ENCODE measurements at places on chromosomes 7 and 10.

GRCh38 chr7:99002827-99003212 is 124.5 kb downstream of the TRRAP start:
- no peak for DNase-seq

DNA sequence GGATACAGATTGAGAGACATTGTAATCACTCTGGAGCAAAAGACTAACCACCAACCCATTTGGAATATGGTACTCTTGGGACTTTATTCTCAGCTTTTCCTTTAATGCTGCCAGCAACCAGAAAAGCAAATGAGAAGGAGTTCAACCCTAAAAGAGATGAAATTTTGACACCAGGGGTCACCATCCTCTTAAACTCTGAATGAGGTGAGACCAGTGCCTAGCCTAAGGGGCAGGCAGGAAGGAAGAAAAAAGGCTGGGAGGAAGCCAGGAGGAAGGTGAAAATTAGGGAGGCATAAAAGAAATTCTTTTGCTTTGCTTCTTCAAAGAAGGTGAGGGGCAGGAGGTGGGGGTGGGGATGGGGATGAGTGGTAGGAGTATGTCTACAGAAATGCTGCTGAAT is 135.8 kb downstream of the JAZF1 start:
- no peak for DNase-seq

DNA sequence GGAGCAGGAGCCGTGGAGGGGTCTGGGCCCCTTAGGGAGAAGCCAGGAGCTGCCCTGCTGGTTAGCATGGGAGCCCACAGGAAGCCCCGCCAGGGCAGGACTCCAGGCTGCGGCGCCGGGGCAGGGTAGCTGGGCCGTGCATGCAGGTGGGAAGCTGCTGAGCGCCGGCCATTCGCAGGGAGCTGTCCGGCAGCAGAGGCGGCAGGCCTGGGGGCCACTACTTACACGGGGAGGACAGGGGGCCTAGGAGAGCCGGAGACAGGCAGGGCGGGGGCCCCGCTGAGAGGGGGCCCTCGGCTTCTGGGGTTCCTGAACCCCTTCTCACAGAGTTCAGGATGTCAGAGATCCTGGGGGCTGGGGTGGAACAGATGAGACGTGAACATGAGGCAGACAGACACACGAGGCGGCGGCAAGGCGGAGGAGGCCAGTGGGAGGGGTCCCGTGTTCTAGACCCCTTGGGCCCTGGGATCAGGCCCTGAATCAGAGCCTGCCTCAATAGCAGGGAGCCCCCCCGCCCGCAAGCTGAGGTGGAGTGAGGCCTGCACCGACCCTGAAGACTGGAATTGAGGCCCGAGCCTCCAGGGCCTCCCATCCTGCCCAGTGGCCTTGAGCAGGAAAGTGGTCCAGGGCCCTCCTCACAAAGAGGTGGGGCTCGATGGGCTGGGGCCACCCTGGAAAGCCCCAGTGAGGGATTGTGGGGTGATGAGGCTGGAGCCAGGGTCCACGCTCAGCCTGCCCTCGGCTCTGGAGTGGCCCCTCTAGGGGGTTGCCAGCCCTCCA is 28.0 kb downstream of the YKT6 start:
- DNase-seq, result no peak

GRCh38 chr7:90677486-90678404 is 81.6 kb downstream of the CDK14 start:
- DNase-seq, result peak; percentile 23

GRCh38 chr10:64080071-64080470 is 558.9 kb downstream of the REEP3 start:
- DNase-seq, result no peak

- DNase-seq, result no peak
These were observed 151.2 kb downstream of the AOAH start for GRCh38 chr7:36573066-36573465.

- DNase-seq, result no peak
These were observed 116.0 kb downstream of the CNTNAP2 start for GRCh38 chr7:146232604-146233003.

DNA sequence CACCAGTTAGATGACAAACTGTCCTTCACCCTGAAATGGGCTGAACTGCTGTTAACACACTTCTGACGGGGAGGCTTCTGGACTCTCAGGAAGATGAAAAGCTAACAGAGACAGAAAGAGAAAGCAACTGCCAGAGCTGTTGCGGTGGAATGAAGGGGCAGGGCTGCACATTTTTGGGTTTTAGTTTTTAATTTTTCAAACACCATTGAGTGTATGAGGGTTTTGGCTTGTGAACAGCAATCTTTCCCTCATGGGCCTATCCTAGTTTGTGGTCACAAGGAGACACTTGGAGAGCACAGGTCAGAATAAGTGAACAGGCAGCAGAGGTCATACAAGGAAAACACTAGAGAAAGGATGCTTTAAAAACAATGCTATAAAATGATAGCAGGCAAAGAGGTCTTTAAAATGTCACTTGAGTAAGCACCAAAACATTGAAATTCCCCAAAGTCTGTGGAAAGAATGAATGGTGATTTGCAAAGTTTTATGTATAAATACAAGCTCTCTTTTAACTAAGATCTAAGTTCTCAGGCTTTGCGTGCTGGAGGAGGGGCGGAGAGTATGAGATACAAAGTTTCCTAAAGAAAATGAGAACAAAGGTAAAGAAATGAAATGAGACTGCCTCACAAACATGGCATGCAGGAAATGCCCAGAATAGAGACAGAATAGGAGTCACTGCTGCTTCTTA is 101.4 kb upstream of the GLI3 start:
- peak; percentile 86 for DNase-seq

DNA sequence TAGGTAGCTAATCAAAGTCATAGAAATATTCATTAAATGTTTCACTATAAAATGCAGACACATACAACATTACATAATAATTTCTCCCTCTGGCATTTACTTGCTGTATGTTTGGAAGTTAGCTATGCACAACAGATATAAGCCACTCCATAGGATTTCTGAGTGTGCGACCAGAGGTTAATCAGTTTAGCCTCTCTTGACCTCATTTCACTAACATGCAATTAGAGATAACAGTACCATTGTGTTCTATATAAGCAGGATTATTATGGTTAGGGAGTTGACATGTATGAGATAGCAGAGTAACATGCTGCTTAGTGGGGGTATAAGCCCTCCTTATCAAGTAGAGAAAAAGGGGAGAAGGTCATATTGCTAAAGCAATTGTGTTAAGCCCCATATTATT is 26.4 kb downstream of the GLUD1 start:
- DNase-seq, result no peak

DNA sequence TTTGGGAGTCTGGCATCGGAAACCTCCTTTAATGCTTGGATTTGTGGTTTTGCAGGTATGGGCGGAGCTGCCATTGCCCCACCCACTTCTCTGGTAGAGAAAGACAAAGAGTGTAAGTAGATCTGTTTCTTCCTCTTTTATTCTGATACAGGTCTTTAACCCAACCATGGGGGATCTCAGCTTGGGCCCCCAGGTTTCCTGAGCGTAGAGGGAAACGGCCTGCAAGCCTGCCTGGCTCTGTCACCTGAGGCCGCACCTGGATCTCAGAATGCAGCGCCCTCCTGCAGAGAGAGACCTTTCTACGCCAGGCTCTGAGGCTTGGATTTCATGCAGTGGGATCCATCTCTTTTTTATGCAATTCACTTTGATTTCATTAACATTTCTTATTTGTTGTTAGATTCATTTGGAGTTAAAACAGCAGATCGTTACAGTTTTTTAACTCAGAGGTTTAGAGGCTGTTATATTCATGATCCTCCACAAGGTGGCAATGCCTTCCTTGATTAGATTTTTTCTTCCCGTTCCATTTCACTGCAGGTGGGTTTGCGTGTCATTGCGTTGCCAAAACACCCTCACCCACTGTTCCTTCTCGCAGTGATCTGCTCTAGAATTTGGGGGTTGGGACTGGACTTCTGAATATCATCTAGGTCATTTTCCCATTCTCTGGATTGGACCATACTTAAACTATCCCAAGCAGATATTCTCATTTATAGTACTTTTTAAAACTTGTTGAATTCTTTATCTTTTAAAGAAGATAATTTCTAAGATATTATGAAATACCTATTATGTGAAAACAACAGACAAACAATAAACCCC is 20.0 kb downstream of the RBM17 start:
- peak; percentile 64 for DNase-seq

DNA sequence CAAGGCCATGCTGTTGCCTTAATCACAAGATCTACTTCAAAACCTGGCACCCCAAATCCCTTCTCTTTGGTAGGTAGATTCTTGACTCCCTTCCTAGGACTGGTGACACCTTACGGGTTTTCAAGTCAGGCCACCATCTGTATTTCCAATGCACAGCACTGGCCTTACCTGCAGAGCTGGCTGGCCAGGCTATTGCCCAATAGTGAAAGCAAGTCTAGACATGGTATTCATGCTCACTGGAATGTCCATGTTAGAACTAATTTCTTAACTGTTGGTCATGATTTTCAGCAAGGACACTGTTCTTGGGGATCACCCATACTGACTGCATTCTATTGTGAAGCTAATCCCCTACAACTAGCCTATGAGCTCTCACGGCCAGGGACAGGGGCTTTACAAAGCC is 313.1 kb upstream of the RNF32 start:
- no peak for DNase-seq

GRCh38 chr10:118735294-118735693 is 19.5 kb downstream of the CACUL1 start:
- no peak for DNase-seq

- DNase-seq, result no peak
These were observed 197.5 kb upstream of the SEMA3D start for GRCh38 chr7:85384392-85384791.

DNA sequence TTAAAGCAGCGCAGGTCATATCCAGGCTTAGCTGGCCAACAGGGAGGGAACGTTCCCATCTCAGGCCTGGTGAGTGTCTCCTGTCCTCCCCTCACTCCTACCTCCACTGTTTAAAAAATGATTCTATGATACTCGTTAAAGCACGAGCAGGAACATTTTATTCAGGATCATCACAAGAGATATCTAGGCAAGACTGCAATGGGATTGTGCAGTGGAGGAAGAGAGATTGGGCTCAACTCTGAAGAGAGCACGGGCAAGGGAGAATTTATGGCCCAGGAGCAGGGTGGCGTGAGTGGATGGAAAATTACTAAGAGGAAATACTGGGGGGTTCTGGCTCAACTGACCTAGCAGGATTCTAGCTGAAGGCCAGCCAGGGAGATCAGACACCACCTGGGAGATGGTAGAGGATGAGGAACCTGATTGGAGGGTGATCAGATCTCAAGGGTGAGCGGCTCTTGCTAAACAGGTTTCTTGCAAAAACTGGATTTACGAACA is 9.0 kb upstream of the HSPB1 start:
- no peak for DNase-seq

- peak; percentile 55 for DNase-seq
These were observed 11.9 kb upstream of the OPALIN start for GRCh38 chr10:96370584-96371157.

DNA sequence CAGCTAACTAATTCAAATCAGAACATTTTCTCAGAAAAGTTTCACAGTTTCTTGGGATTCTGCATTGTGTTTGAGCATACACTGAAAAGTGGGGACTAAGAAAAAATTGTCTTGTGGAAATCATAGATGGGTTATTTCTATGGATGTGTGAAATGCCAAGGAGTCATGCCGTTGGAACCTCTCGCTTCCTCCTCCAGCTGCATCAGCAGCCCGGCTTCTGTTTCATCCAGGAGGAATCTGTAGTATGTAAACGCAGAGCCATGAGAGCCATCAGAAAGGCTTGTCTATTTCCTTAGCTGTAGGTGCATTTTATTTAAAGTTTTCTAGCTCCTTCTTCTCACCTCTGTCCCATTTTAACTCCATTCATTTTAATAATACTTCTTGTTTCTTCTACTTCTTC is 1144.1 kb downstream of the GATA3 start:
- peak; percentile 83 for DNase-seq

- DNase-seq, result peak; percentile 47
These were observed 93.3 kb downstream of the HYCC1 start for GRCh38 chr7:22920672-22921071.

GRCh38 chr7:158957921-158958491 is 101.6 kb downstream of the DYNC2I1 start:
- no peak for DNase-seq

DNA sequence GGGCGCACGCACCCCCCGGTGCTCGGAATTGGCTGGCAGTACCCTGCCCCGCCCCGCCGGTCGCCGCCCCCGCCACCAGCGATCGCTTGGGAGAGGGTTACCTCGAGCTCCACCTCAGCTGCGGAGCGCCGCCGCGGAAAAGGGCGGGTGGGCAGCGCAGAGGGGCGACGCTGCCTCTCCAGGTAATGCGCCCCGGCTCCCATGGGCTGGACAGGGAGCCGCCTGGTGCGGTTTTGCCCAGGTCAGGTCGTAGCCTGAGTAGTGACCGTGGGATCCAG is 1.3 kb downstream of the PFKFB3 start:
- DNase-seq, result peak; percentile 45

DNA sequence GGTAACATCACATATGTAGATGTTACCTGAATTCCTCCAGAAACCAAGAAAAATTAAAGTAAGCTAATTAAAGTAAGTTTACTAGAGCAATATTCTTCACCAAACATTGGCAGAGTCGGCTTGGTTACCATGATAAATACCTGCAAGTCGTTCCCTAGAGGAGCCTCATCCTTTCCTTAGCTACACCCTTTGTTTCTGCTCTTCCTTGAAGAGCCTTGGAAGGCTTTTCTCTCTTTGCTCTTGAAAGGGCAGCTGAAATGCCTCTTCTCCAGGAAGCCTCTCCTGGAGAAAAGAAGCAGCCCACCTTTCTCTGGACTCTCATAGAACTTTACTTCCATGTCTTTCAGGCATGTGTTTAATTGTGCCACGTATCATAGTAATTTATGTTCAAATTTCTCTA is 34.9 kb upstream of the CALD1 start:
- no peak for DNase-seq

DNA sequence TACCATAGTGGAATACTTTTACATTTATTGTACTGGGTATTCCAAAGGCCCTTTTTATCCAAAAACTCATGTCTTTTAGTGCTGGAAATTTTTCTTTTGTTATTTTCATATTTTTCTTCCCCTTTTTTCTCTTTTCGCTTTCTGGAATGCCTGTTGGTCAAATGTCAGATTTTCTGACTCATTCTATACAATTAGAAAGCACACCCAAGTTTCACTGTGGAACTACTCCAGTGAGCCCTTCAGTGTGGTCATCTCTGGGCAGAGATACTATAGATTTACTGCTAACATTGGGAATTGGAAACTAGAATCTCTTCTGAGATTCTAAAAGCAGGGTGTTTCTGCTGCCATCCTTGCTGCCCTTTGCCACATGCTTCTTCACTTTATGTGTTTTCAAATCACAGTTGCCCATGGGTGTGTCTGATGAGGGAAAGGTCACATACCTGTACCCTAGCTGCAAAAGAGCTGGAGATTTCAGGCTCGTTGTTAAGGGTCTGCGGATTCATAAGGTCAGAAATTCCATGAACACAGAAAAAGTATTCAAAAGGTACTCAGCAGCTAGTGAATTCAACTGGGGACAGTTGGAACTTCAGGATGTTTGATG is 5.6 kb upstream of the WASL start:
- DNase-seq, result no peak

GRCh38 chr10:128042131-128042610 is 84.1 kb downstream of the MKI67 start:
- no peak for DNase-seq

GRCh38 chr10:118840776-118841468 is 86.2 kb upstream of the CACUL1 start:
- DNase-seq, result no peak

GRCh38 chr7:105473163-105473562 is 48.9 kb downstream of the PUS7 start:
- peak; percentile 91 for DNase-seq

- no peak for DNase-seq
These were observed 30.9 kb downstream of the CAMK2B start for GRCh38 chr7:44294325-44295069.

All from GM23248 (cell line).